CD4-positive, alpha-beta memory T cell (primary cell): ENCODE measurements at places on chromosomes 3 and 15. TPM values are rescaled to one million over a fixed set of nuclear protein-coding genes. Genes with fewer than 3 reads are reported as not detected.
A peak's percentile ranks its signal among the peaks of the same experiment; 100 is the strongest.

The CRABP1 gene
- not detected for polyA plus RNA-seq

- DNase-seq: no peak
Observed at GRCh38 chr3:126422571-126423091, 27.9 kb downstream of the CFAP100 start.

- DNase-seq: no peak
Observed at GRCh38 chr15:68844856-68845550, 24.3 kb upstream of the ANP32A start.

DNA sequence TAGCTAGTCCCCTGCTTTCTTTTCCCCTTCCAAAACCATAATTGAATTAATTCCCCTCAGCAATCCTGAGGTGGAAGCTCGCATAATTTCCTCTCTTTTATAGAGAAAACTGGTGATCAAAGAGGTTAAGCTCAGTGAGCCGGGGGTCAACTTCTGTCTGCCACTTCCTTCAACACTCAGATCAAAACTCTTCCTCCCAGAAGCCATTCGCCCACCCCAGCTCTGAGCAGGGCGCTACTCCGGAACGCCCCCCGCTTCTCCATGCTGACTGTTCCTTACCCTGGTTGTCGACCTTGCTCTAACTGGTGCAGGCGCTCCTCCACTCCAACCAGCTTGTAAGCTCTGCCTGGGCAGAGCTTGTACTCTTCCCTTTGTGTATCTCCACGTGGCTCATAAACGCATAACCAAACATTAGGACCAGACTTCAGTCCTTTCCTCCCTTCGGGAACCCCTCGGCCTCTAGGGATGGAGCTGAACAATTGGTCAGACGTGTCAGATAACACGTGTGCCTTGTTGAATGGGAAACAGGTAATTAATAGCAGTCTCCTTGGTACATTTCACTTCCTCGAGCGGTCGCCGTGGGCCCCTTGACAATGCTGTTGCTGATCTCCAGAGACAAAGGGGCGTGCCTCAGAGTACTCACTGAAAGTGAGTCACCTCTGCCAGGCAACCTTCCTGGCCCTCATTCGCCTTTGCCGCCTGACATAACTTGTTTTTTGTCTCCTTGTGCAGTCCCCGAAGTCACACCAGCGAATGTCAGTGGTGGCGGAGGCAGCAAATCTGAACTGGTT lies 71.8 kb downstream of the IL5RA start:
- no peak for DNase-seq

GRCh38 chr3:141530415-141530768 lies 43.6 kb downstream of the RASA2 start:
- DNase-seq: peak; percentile 19

GRCh38 chr3:77348244-77348855 lies 308.5 kb downstream of the ROBO2 start:
- DNase-seq: no peak

The ARNT2 gene
- polyA plus RNA-seq: not detected

DNA sequence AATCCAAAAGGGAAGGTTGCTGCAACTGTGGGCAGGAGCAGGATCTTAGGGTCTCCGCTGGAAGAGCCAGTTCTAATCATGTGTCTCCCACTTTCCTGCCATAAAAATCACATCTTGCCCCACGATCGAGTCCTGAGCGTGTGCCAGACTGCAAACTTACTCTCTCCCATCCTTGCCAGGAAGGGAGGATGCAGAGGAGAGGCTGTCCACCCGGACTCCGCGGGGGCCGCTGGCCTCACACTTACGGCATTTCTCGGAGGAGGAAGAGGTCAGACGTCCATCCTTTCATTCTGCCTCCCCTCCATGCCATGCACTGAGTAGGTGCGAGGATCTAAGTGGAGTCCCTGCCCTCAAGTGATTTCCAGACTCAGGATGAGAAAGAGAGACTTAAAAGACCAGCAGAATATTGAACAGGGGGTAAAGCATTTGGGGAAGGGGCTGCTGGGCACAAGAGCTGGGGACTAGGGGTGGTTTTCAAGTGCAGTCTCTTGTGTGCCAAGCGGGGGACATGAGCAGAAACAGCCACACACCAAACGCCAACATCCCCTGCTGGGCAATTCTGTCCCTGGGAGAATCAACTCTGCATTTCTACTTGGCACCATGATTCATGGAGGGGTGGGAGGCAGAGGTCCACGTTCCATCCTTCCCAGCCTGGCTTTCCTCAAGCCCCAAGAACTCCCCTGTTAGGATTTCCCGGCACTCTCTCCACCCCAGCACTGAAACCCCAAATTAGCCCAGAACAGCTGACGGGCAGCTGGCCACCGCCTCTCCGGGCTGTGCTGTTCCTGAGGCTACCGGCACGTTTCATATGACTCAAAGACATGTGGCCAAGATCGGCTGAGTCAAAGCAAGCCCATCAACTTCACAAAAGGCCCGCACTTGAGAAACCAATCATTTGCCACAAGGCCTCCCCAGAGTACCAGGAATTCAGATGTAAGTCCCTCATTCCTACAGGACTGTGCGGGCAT lies 11.6 kb downstream of the OXTR start:
- DNase-seq: no peak

GRCh38 chr15:95106801-95107200 lies 875.4 kb downstream of the MCTP2 start:
- no peak for DNase-seq

The TAGLN3 gene
- polyA plus RNA-seq: not detected

GRCh38 chr15:74365598-74366445 lies 1.6 kb downstream of the CYP11A1 start:
- DNase-seq: no peak

DNA sequence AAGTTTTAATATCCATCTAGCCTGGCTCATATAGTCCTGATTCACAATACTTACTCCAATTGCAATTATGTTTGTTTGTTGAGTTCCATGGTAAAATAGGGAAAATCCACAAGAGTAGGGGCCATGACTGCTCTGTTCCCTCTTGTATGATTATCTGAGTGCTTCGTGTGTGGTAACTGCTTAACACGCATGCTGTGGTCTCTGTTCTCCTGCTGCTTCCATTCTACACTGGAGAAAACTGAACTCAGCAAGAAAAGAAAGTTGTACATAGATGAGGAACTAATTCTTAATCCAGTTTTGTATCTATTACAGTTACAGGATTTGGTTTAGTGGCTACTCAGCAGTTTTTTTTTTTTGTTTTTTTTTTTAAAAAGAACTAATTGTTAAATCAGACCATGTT lies 223.0 kb upstream of the SATB1 start:
- DNase-seq: no peak

- no peak for DNase-seq
Observed at GRCh38 chr3:141178551-141178950, 53.1 kb upstream of the PXYLP1 start.

GRCh38 chr15:71072423-71072822 lies 42.8 kb upstream of the THSD4 start:
- no peak for DNase-seq

GRCh38 chr3:113133140-113133539 lies 78.2 kb upstream of the BOC start:
- DNase-seq: no peak

The KNG1 gene
- not detected for polyA plus RNA-seq

DNA sequence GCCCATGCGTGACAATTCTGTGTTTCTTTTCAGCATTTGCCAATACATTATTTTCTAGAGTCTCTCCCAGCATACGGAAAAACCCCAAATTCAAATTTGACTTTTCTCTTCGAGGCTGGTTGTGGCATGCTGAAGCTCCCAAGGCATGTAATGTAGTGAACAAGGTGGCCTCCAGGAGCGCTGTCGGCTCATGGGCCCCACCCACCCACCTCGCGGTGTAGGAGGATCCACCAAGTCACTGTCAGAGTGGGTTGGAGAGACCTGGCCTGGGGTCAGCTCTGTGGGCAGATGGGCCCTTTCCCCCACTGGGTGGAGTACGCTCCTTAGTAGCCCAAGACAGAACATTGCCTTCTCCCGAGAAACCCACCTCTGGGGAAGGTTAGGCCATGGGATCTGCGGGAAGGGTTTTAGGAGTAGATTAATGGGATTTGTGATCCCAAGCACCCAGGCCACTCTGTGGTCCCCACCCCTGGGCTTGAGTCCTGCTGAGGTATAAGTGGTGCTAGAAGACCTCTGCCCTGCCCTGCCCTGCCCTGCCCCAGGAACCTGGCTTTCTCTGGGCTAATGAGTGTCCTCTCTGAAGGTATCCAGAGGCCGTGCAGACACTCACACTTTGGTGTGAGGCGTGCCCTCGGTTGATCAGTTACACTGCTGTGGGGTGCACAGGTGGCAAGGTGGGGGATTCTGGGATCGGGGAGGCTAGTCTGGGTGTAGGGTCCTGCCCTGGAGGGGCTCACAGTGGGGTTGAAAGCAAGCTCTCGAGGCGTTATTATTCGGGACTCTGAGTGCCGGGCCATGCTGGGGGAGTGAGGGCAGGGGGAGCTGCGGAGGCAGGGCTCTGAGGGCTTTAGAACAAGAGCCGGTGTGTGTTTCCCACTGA lies 97.9 kb downstream of the APBA2 start:
- DNase-seq: no peak

DNA sequence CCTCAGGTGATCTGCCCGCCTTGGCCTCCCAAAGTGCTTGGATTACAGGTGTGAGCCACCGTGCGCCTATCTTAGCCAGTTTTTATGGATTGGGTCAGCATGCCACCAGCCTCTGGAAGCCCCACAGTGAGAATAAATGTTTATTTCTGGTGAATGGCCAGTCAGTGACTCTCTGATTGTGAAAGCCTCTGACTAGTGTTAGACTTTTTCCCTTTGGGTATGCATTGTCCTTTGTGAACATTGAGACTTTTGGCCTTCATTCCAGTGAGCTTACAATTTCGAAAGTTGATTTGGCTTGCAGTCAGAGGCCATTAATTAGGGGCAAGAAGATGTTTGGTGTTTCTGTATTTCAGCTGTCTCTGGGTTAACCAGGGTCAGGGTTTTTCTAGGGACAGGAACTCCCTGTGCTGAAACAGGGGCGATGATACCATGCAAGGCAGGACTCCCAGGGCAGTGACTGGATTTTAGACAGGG lies 274.5 kb upstream of the C2CD4B start:
- DNase-seq: no peak

- no peak for DNase-seq
Observed at GRCh38 chr15:52233405-52233804, 42.2 kb upstream of the GNB5 start.

The TM4SF1 gene
- polyA plus RNA-seq: not detected

The HDGFL3 gene
- 1.7 TPM for polyA plus RNA-seq

The SH2D7 gene
- polyA plus RNA-seq: not detected

- no peak for DNase-seq
Observed at GRCh38 chr3:159637883-159638542, 350.6 kb upstream of the IL12A start.

DNA sequence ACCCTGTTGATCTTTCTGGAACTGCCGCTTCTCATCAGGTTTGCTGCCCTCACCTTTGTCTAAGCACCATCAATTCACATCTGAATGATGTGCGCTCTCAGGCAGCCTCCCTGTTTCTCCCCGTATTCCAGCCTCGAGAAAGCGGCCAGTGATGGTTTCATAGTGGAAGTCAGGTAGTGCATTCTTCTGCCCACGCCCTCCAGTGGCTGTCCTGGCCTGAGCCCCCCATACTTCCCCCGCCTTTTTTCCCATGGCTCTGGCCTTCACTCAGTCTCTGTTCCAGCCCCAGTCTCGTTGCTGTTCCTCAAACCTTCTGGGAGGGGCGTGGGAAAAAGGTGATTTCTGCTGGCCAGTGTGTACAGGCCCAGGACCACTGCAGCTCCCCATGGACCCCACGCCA lies 101.3 kb downstream of the ASB7 start:
- DNase-seq: no peak

DNA sequence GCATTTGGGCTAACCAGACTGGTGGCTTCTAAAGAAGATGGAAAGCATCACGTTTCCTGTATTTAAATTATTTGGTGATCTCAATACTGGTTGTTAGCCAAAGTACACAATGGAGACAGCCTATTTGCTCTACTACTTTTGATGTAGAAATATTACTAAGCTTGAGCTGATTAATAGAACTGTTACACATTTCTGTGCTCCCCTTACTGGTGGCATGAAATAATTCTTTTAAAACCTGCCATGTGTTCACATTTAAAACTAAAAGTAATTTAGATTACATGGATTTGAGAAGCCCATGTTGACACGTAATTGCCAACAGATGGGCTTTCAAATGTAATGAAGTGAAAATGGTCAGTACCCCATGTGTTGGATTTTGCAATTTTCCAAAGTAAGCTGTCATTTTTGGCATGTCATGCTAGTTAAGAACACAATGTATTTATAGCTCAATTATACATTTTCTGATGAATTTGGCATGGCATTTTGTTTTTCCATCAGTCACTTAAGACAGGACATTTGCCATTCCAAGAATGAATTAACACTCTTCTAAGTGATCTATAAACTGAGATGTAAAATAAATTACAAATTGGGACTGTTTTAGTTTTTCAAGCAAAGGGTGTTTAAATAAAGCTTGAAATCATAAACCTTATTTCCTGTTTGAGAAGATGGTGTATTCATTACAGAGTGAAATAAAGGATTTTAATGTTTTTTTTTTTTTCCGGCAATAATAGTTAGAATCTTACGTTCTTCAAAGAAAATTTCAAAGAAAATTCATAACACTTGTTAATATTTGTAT lies 10.8 kb upstream of the RARRES1 start:
- no peak for DNase-seq

DNA sequence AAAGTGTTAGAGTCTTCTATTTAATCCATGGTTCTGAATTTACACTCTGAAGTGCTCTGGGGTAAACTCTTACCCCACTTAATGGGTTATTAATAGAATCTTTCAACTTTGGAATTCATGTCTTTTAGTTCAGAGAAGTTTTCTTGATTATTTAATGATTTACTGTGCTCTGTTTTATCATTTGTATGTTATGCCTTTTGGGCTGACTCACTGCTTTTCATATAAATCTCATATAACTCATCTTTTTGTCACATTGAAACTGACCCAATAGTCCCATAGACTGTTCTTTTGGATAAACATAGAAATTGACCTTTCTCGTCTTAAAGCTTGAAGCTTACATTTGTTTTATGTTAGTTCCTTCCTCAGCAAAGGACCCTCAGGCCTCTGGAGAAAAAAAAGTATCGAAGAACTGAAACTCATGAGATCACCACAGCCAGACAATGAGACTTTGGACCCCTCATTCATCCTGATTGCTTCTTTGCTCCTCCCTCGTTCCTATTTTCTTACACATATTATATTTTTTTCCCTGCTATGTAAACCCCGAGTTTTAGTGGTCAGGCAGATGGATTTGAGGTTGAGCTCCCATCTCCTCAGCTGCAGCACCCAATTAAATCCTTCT lies 229.1 kb upstream of the CBLB start:
- no peak for DNase-seq

DNA sequence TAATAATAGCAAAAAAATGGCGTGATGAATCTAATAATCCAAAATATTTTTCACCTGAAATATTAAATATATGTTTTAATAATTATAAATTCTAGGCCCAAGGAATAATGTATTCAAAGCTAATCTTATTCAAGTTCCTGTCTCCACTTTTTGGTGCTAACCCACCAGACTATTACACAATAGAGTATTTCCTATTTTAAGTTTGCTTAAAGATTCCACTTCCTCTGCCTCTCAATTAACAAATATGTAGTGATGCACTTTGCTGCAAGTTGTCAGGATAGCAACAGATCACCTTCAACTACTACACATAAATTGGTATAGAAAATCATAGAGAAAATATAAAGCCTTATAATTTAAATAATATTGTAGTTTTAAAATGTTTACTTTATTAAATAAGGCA lies 467.5 kb downstream of the C3orf38 start:
- no peak for DNase-seq
